ENCODE measurements at places on chromosomes 5 and 9.

GRCh38 chr5:114325541-114325940 lies 36.3 kb upstream of the KCNN2 start:
- no peak for DNase-seq

GRCh38 chr5:138353560-138354080 lies 1.1 kb downstream of the KDM3B start:
- DNase-seq, result no peak

DNA sequence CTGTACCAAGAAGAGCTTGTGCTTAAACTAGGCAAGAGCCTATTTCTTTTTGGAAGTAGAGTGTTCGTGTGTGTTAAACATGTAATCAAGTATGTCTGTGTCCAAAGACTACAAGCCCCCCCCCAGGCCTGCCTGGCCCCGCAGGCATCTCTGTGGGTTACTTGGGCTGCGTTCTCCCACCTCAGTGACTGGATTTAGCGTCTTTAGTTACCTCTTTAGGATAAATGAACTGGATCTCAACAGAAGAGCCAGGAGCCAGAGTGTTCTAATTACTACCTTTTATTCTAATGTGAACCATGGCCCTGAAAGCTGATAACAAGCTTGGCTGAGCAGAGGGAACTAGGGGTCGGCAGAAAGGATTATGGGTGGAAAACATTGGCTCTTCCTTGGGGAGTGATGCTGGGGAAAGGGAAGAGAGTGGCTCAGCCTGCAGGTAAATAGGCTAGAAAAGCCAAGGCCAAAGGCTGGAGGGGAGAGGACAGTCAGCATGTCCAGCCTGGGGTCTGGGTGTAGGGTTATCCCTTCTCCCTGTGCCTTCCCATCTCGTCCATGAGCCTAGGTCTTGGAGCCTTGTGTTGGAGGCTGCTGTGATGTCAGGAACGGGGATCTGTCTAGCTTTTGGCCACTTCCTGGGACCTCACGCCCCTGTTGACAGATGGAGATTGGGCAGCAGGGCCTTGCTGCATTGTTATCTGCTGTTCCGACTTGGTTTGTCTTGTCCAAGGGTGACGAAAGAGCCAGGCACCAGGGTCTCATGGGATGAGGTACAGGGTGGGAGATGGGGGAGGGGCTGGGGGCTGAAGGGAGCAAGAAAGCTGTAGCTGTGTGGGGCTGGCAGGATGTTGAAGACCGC lies 11.1 kb downstream of the CD74 start:
- no peak for DNase-seq

DNA sequence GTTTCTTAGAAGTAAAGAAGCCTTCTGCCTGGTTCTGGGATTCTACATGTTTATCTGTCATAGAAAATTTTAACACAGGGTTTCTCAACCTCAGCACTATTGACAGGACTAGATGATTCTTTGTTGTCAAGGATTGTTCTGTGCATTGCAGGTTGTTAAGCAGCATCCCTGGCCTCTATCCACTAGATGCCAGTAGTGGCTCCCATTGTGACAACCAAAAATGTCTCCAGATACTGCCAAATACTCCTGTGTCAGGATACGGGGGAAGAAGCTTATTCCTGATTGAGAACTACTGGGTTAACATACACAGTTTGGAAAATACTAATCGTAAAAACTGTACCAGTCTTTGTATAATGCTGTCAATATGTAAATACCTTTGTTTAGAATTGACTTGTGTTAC lies 167.1 kb downstream of the NIPBL start:
- DNase-seq, result no peak

GRCh38 chr9:81814794-81815464 lies 113.3 kb upstream of the SPATA31D4 start:
- no peak for DNase-seq

- no peak for DNase-seq
Measured at GRCh38 chr9:11135851-11136250, 523.0 kb upstream of the PTPRD start.

- no peak for DNase-seq
Measured at GRCh38 chr9:115604831-115605483, 487.0 kb upstream of the TNC start.

GRCh38 chr9:15231788-15232635 lies 75.0 kb downstream of the TTC39B start:
- peak; percentile 8 for DNase-seq

DNA sequence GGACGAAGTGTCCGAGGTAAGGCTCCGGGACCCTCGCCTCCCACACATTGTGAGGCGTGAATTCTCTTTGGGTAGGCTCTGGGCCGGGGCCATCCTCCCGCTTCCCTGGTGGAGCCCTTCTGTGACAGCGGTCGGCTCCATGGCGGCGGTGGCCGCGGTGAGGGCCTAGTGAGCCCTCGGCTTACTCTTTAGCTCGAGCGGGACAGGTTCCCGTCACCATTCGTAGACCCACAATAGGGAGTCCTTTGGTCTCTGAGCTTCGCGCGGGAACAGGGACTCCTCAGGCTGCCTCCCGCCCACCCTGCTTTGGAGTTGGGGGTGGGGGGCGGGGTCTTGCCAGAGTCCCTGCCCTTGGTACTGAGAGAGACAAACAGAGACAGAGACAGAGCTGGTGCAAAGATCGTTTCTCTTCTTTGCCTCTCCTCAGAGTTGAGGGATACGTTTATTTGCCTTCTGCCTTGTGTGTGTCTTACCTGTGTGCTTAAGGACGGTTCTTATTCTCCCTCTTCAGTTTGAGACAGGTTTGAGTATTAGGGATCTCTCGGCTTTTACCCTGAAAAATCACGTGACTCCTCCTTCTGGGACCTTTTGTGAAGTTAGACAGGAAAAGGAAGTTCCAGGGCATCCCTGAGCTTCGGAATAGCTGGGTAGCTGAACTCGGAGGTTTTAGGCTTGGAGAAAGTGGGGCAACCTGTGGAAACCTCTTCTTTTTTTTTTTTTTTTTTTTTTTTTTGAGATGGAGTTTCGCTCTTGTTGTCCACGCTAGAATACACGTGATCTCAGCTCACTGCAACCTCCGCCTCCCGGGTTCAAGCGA lies 833 bp downstream of the ANKHD1 start:
- DNase-seq, result peak; percentile 12

- DNase-seq, result no peak
Measured at GRCh38 chr9:112887381-112887780, 3.3 kb downstream of the SLC46A2 start.

DNA sequence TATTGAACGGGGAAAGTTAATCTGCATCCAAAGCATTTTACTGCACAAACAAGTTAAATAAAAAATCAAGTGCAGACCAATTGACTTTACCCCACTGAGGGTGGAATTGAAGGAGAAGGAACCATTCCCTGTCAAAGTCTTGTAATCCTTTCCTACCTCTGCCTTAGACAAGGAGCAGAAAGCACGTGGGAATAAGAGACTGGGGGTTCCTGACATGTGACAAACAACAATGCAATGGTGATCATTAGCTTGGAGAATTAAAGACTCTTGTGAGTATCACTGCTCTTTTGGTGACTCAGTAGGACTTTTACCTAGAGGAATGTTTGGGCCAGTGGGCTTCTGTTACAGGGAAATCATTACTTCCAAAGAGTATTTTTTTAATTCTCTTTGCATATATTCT lies 779.5 kb downstream of the TLR4 start:
- no peak for DNase-seq
